Upper lobe of right lung (tissue), 1 donor: ENCODE measurements at places on chromosomes 5 and 9.

- DNase-seq, result no peak
Measured at GRCh38 chr5:172769616-172770373, 1.2 kb downstream of the DUSP1 start.

- DNase-seq, result no peak
Measured at GRCh38 chr5:147040856-147041255, 162.3 kb upstream of the PPP2R2B start.

DNA sequence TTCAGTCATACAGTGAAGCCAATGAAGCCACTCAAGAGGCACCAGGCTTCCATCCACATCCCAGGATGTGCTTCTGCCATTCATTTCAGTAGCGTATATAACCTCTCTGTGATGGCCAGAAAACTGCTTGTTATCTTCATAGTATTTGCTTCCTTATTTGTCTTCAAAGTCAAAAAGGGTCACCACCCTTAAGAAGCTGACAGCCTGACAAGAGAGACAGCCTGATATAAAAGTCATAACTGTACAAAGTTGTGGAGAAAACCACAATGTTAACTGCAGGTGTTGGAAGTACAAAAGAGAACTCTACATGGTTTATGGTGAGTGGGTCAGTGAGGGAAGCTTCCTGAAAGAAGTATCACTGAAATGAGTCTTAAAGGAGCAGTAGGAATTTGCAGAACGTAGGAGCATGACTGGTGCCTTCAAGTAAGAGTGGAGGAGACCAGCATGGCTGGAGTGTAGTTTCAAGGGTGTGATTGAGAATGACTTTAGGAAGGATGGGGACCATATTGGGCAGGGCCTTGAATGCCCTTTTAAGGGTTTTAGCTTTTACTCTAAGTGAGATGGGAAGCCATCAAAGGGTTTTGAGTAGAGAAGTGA, 33.7 kb downstream of the NIM1K start:
- no peak for DNase-seq

DNA sequence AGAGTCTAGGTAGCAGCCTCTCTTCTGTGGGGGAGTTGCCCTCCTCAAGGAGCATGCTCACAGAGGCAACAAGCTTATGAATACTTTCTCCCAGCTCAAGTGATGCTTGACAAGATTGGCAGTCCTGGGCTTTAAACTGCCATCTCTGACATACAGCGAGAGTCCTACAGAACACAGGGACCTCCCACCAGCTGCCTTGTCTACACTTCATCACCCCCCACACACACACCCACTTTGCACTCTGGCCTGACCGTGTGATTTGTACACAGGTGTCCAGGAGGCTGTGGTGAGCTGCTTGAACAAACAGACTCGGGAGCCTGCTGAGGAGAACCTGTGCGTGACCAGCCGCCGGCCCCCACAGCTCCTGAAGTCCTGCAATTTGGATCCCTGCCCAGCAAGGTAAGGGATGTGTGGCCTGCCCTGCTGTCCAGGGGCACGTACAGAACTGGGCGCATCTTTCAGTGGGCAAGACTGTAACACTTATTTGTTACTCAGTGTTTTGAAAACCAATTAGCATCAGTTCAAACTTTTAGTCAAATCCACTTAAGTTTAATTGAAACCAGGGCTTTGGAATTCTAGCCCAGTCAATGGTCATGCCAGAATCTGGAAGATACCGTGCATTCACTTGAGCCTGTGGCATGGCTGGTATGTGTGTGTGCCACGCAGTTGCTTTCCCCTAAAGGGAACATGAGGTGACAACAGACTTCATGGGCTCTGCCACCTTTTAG, 247.5 kb downstream of the ADAMTSL1 start:
- peak; percentile 60 for DNase-seq
